Iris pigment epithelial cell (primary cell): ENCODE measurements at places on chromosomes 6 and 20.

GRCh38 chr6:113414511-113414910 lies 442.6 kb upstream of the MARCKS start:
- DNase-seq, result peak; percentile 67

DNA sequence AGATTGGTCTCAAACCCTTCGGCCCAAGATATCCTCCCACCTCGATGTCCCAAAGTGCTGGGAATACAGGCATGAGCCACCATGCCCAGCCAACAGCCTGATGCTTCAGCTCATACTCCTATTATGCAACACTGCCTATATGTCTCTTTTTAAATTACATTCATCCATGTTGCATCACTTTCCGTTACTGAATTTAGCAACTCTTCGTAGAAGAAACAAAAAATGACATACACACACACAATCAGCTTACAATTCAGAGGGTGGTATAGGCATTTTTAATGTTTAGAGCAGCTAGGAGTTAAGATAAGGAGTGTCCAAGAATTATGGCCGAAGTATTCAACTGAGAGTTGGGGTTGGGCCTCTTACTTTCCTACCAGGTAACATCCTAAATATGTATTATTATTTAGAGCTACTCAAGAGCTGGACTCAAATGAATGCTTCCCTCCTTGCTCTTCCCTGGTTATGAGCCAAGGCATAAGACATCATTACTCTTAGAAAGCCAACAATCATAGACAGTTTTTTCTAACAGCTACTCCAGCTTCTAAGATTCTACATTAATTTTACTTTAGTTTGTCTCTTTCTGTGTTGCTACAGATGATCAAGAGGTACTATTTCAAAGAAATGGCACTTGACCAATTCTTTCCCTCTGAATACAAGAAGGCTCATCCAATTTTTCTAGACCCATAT lies 62.0 kb upstream of the BMP5 start:
- DNase-seq, result peak; percentile 48

GRCh38 chr6:116280161-116280932 lies 617 bp upstream of the TSPYL1 start:
- DNase-seq, result no peak

DNA sequence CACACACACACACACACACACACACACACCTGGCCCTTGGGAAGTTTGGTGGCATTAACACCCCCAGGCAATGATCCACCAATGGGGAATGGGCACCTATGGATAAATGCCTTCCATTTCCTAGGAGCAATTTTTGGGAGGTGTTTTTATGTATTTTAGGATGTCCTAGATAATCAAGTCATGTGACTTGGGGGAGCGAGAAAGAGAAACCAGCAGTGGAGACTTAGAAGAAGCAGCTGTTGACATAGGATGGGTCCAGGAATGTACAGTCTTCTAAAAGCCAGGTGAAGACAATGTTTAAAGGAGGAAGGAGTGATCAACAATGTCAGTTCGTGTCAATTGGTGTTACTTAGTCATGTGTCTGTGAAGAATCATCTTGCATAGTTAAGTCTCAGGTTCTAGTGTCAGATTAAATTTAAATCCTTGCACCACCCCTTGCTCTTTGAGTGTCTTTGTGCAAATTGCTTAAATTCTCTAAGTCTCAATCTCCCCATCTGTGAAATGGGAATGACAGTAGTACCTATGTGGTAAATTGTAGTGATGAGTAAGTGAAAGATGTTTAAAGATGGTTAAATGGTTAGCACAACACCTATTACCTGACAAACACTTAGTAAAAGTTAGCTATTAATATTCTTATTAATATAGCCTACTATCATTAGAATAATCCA lies 4.4 kb upstream of the SLC35B3 start:
- DNase-seq, result no peak

DNA sequence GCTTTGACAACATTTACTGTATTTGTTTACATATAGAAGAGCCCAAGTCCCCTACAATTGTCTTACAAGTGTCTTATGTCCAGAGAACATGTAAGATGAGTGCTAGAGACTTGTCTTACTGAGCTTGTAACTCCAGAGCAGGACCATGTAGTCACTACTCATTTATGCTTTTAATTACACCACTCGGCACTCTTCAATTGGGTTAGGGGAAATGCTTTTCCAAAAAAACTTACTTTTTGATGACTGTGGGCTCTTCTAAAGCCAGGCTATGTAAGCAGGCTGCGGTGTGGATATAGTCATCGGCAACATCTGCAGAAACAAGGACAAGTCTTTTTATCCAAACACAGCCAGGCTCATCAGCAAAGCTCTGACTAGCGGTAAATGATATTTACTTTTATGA lies 18.7 kb downstream of the SNX5 start:
- DNase-seq, result no peak

DNA sequence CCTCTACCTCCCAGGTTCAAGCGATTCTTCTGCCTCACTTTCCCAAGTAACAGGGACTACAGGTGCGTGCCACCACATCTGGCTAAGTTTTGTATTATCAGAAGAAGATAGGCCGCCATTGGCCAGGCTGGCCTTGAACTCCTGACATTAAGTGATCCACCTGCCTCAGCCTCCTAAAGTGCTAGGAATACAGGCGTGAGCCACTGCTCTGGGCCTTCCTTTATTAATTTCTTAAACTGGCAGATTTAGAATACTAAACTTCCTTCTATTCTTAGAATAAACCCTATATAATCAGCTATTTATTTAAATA lies 86.6 kb downstream of the HFE start:
- no peak for DNase-seq

- no peak for DNase-seq
Measured at GRCh38 chr6:154428897-154429296, 72.3 kb upstream of the IPCEF1 start.

GRCh38 chr6:24774696-24775519 lies at the start of gene GMNN:
GMNN (plus strand) TSS chr6:24774937; CDS start chr6:24777247, 2,310 bp downstream.
- DNase-seq, result peak; percentile 91

DNA sequence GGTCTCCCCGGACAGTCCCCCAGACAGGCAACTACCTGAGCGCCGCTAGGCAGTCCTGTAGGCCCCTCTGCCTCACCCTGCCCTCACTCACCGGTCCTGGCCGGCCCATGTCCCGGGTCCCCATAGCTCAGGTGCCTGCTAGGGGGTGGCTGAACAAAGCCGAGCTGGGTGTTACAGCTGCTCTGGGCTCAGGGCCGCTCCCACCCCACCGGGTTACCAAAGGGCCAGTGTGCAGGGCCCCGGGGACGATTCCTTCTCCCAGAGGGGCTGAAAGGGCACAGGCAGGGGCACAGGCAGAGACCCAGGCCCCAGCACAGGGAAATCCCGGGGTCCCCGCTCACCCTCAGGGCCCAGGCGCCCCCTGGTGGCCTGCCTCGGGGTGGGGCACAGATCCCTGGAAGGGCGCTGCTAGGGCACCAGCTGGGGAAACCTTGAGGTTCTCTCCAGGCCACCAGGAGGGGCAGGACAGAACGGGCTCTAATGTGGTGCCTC lies 118.4 kb downstream of the GRM4 start:
- DNase-seq, result peak; percentile 24

GRCh38 chr6:70616728-70617260 lies 50.1 kb downstream of the SDHAF4 start:
- DNase-seq, result no peak

DNA sequence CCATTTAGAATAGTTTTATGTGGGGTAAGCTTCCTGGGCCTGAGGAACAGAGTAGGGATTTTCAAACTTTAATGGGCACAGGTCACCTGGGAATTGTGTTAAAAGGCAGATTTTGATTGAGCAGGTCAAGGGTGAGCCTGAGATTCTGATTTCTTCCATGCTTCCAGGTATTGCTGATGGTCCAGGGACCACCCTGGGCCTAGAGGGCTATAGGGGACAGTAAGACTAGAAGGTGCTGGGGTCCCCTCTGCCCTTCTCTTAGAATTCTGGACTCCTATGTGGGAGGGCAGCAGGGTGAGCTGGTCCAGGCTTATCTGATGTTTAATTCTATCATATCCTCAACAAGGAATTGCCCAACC lies 2.6 kb downstream of the DDR1 start:
- DNase-seq, result no peak

DNA sequence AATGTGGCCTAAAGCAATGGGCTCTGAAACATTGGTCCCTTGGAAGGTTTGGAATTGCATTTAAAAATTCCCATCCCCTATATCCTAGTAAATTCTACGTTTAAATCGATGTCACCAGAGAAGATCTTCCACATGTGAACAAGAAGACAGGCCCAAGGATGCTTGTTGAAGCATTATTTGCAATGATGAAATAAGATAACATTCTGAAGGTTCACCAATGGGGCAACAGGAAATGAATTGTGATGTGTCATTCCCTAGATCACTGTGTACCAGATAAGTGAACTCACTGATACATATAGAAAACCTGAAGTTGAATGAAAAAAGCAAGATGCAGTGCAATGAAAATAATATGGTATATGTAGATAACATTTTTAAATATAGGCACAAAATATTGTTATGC lies 464.3 kb upstream of the BTBD3 start:
- DNase-seq, result peak; percentile 93

- DNase-seq, result no peak
Measured at GRCh38 chr6:136427378-136427717, 122.9 kb downstream of the MAP7 start.

- no peak for DNase-seq
Measured at GRCh38 chr20:7214081-7214740, 446.7 kb downstream of the BMP2 start.

- DNase-seq, result peak; percentile 81
Measured at GRCh38 chr20:36541227-36541767, at the start of gene MYL9. MYL9 (plus strand) TSS chr20:36541519; CDS start chr20:36544885, 3,366 bp downstream.

GRCh38 chr20:47578543-47578942 lies 76.9 kb downstream of the NCOA3 start:
- DNase-seq, result no peak

- peak; percentile 41 for DNase-seq
Measured at GRCh38 chr6:148761527-148762011, 14.7 kb downstream of the UST start.

GRCh38 chr20:15627501-15627903 lies 945.7 kb downstream of the KIF16B start:
- DNase-seq, result no peak

- DNase-seq, result peak; percentile 41
Measured at GRCh38 chr6:32932132-32932868, 8.5 kb downstream of the HLA-DMB start.

- DNase-seq, result no peak
Measured at GRCh38 chr6:128403618-128404444, 116.6 kb downstream of the PTPRK start.

GRCh38 chr6:34757687-34758274 lies 476 bp downstream of the SNRPC start:
- DNase-seq, result no peak

DNA sequence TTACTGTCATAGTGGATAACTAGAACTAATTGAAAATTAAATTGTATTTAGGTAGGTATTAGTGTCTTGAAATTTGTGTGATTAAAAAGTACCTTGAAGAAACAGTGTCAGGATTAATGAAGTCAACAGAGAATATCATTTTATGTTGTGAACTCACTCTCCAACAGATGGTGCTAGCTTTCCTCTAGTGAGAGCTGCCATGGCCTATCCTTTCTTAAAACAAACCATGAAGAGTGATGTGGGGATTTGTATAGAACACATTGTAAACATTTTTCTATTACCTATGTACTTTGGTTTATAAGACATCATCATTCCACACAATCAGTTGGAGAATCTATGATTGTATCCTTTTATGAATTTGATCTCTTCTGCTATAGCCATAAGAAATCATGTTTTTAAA lies 4.8 kb upstream of the SRSF12 start:
- peak; percentile 53 for DNase-seq

DNA sequence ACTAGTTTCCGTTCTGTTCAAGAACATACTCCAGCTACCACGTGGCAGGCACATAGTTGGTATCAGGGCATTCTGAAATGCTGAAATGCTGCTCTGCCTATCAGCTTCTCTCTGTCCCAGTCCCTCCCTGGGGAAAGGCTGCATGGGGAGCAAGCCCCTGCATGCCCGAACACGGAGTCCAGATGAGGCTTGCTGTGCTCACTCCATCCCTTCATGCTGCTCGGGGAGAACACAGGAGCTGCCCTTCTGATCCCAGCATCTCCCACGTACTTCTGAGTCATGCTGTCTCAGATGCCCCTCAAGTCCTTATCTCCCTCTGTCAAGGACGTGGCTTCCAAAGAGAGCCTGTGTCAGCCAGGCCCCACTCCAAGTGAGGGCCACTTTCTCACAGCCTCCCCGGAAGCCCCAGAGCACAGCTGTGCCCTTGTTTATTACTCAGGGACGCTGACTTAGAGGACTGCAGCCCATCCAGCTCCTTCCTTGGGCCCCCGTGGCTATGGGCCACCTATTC lies 29.4 kb downstream of the THBS2 start:
- peak; percentile 88 for DNase-seq

GRCh38 chr6:6683969-6684833 lies 95.7 kb downstream of the LY86 start:
- DNase-seq, result no peak

DNA sequence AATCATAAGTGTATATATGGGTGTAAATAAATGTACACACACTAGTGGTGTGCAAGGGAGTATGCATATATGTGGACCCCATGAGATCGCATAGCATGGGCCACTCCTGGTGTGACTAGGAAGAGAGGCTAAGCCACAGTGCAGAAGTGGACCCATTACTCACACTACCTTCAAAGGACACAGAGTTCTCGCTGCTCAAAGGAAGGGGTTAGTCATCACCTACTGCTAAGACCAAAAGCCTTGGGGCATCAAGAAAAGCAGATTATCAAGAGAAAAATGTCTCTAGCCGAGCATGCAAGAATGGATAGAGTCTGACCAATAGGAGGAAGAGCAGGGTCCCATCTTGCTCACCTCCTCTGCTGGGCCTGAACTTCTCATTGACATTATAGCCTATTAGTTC lies 195.5 kb downstream of the MAFB start:
- DNase-seq, result peak; percentile 76

DNA sequence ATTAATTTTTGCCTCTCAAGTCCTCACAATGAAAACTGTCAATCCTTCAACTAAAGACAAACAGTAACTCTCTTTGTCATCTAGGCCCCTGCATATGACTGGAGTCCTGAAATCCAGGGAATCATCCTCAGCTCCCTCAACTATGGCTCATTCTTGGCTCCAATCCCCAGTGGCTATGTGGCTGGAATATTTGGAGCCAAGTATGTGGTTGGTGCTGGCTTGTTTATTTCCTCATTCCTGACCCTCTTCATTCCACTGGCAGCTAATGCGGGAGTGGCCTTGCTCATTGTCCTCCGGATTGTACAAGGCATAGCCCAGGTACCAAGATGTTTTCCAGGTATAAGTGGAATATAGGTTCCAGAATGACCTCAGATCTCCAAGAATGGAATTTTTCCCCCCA lies 15.4 kb downstream of the SLC17A4 start:
- DNase-seq, result no peak

DNA sequence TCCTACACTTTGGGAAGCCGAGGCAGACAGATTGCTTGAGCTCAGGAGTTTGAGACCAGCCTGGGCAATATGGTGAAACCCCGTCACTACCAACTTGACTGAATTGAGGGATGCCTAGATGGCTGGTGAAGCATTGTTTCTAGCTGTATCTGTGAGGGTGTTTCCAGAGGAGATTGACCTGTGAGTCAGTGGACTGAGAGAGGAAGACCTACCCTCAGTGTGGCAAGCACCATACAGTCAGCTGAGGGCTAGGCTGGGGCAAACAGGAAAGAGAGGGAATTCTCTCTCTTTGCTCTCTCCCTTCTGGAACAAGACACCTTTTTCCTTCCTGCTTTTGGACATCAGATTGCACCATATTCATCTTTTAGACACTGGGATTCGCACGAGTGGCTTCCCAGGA lies 3.7 kb upstream of the ZUP1 start:
- no peak for DNase-seq
